T-helper 9 cell (primary cell): ENCODE measurements at places on chromosomes 2 and 18.

DNA sequence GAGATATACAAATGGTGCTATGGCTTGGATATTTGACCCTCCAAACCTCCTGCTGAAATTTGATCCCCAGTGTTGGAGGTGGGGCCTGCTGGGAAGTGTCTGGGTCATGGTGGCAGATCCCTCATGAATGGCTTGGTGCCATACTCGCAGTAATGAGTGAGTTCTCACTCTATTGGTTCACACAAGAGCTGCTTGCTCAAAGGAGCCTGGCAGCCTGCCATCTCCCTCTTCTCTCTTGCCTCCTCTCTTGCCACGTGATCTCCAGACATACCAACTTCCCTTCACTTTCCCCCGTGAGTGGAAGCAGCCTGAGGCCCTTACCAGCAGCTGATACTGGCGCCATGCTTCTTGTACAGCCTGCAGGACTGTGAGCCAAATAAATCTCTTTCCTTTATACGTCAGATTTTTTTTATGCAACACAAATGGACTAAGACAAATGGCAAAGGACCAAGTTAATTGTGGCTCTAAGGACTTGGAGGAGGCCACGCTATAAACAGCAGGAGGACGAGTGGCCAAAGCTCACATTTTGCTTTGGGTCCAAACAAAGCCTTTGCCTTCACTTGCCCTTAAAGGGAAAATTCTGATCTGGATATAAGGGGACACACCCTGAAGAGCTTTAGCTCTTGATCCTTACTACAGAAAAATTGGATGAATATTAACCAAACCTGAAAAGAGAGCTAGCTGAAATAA is 214.7 kb downstream of the SS18 start:
- DNase-seq, result no peak

- no peak for DNase-seq
These were observed 170.5 kb downstream of the FMNL2 start for GRCh38 chr2:152505495-152505906.

DNA sequence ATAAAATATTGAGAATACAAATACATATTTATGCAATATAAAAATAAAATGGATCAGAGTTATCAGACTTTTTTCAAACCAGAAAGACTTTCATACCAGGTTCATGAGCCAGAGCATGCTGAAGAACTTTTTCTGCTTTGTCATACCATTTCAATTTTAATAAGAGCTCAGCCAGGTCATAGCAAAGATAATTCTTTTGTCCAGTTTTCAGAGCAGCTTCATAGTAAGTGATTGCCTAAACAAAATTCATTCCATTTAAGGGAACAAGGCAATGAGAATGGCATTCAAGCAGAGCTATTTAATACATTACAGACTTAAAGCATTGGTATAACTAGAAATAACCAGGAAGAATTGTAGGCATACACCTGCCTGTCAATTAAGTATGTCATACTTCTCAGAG is 42.3 kb downstream of the TTC21B start:
- no peak for DNase-seq

GRCh38 chr2:80244905-80245584 is 59.5 kb downstream of the LRRTM1 start:
- no peak for DNase-seq

DNA sequence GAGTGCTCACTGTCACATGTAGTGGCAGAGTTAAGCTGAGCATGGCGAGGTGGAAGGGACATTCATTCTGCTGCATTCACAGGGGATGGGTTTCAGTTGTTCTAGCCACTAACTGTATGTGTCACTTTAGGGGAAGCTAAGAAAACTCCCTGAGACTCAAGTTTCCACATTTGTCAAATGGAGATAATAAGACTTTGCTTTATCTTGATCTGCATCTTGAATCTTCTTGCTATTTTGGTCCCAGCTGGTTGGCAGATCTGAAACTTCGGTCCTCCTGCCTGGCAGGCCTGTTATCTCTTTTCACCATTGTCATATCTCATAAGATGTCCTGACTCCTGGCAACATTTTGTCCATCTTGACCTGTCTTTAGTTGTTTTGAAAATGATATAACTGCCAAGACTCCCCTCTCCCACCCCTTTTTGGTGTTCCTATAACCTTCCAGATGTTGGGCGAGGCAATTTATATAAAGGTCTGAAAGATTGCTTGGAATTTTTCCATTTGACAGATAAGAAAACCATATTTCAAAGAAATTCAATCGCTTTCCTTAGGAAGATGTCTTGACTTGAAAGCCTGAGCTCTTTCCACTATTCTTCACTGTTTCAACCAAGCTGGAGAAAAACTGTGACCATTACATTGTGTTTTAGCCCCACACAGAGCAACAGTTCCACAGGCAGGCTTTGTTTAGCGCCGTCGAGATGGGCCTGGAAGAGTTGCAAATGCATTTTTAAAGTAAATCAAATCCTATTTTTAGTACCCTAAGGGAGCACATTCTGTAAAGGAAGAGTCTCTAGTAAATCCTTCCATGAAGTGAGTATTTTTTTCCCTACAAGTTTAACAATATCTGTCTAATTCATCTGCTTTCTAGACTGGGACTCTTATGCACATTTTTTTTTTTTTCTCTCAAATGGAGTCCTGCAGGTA is 33.4 kb downstream of the MYCN start:
- no peak for DNase-seq

- no peak for DNase-seq
These were observed 427.1 kb upstream of the CNTNAP5 start for GRCh38 chr2:123597988-123598387.

- DNase-seq, result no peak
These were observed 39.3 kb upstream of the MFF start for GRCh38 chr2:227285741-227286236.

GRCh38 chr18:42131066-42131929 is 176.3 kb downstream of the PIK3C3 start:
- no peak for DNase-seq

DNA sequence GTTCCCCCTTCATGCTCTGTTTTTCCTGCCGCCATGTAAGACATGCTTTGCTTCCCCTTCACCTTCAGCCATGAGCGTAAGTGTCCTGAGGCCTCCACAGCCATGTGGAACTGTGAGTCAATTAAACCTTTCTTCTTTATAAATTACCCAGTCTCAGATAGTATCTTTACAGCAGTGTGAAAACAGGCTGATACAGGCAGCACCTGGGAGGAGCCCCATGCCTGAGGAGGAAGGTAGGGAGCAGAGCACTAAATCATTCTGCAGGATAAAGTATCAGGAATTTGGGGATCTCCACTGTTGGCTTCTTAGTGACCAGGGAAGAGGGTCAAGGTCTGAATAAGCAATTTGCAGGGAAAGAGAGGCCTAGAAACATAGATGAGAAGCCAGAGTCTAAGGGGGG is 78.0 kb downstream of the KCNF1 start:
- DNase-seq, result no peak

GRCh38 chr2:172305066-172305465 is 122.3 kb upstream of the ITGA6 start:
- no peak for DNase-seq

DNA sequence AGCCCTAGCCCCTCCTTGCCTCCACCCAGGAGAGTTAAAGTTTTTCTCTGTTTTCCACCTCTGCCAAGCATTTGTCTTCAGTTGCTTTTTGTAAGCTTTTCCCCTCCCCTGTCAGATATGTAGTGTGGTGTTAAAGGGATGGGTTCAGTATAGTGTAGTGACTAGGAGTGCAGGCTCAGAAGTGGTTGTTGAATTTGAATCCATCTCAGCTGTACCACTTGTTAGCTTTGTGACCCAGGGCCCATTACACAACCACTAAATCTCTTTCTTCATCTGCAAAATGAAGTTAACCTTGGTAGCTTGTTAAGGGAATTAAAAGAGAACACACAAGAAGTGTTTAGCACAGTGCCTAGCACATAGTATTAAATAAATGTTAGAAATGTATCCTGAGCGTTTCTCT is 56.9 kb downstream of the MAP3K20 start:
- no peak for DNase-seq

DNA sequence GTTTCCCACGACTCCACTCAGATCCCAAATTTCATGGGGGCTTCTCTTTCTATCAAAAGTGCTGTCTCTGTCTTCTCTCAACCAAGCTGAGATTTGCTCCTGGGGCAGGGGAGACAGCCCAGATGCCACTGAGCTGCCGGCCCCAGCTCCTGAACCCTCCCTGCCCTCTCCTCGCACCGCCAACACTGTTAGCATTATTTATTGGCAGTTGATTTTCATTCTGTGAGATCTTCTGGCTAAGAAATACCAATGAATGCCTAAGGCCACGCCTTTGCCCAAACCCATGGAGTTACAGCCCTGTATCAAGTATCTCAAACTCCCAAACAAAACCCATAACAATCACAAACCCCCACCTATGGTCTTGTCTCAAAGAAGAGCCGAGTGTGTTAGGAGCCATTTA is 153.0 kb upstream of the TWIST2 start:
- no peak for DNase-seq

GRCh38 chr18:57727952-57728807 is 74.9 kb downstream of the ATP8B1 start:
- DNase-seq, result no peak

- no peak for DNase-seq
These were observed 1.5 kb downstream of the MTA3 start for GRCh38 chr2:42569883-42570282.
